Activated CD8-positive, alpha-beta T cell treated with anti-CD3 and anti-CD28 coated beads for 36 hours (primary cell): ENCODE measurements at places on chromosomes 11 and 22.
A peak's percentile ranks its signal among the peaks of the same experiment; 100 is the strongest.

- DNase-seq = no peak
Observed at GRCh38 chr11:13134886-13135285, 125.8 kb downstream of the RASSF10 start.

- no peak for DNase-seq
Observed at GRCh38 chr22:27952091-27952490, 33.0 kb upstream of the PITPNB start.

DNA sequence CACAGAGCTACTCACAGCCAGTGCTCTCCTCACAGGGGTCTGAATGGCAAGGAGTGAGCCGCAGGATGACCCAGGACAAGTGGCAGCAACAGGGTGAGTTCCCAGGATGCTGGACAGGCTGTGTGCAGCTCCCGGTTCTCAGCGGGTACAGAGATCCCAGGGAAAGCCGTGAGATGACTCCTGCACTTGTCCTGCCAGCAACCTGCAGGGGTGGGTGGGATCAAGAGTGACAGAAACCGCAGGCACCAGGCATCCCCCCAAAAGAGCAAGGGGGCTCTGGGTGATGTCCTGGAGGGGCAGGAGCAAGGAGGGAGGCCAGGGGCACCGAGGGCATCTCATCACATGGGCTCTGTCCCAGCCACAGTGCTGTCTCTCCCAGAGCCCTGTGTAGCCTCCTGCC lies 15.9 kb upstream of the PRODH start:
- DNase-seq = no peak

DNA sequence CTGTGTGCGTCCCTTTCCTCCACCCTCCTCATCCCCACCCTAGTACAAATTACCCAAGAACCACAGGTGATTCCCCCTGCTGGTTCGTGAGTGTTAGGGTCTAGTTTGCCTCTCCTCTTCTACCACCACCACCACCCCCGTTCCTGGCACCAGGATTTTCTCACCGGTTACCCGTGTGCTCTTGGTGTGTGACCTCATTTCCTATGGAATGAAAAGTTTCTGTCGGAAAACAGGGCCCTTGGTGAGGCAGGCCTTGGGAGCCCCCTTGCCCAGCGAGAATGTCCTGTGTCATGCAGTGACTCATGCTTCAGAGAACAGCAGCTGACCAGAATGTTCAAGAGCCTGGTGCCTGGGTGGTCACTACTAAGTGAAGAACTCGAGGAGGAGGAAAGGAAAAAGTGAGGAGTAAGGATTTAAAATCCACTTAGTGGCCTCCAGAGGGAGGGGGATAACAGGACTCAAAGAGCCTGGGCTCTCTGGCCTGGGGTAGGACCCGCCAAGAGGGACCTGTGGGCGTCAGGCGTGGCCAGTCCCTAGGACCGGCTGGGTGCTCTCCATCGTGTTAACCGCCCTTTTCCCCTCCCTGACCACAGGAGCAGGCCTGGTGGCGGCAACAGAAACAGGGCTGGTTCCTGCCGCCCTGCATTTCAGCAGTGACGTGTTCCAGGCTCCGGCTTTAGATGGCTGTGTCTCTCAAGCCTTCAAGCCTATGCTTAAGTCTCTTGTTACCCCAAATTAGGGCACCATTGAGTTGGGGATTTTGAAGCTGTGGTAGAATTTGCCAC lies 30.2 kb downstream of the C22orf31 start:
- DNase-seq = peak; percentile 36

DNA sequence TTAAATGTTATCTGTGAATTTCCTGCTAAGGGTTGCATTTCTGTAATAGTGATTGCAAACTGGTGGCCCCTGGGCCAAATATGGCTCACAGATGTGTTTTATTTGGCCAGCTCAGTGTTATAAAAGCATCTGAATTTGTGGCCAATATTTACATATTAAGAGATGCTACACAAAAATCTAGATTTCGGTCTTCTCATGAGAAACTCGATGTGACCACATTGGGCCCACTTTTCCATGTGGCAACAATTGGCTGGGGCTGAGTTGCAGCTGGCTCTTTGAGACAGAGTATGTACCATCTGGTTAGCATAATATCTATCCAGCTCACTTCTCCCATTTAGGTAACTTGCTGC lies 244.5 kb upstream of the POU2AF2 start:
- no peak for DNase-seq

- DNase-seq = no peak
Observed at GRCh38 chr11:9040410-9040809, 36.6 kb upstream of the NRIP3 start.

DNA sequence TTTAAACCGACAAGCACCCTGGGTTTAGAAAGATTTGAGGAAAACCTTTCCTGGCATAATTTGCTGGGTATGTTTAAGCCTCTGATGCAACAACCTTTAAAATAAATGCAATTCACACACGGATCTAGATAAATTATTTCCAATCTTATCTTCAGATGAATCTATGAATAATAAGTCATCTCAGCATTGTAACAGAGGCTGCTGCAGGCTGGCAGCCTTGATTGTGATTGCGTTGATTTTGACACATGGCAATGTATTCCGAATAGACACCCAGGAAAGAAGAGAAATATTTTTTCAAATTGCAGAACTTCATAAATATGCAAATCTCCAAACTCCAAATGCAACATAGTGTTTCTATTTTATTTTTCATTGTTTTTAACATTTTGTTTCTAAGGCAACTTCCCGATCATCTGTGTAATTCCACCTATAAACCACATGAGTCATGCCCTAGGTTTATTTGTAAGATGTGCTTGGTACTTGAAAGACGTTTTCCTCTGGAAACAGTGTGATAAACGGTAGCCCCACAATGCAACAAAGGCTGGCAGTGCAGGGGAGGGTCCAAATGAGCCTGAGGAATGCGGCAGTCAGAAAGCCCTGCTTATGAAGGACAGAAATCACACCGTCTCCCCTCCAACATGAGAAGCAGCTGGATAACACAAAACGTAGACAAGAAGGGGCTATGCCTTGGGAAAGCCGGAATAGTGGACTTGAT lies 359.0 kb downstream of the BRD1 start:
- DNase-seq = no peak

DNA sequence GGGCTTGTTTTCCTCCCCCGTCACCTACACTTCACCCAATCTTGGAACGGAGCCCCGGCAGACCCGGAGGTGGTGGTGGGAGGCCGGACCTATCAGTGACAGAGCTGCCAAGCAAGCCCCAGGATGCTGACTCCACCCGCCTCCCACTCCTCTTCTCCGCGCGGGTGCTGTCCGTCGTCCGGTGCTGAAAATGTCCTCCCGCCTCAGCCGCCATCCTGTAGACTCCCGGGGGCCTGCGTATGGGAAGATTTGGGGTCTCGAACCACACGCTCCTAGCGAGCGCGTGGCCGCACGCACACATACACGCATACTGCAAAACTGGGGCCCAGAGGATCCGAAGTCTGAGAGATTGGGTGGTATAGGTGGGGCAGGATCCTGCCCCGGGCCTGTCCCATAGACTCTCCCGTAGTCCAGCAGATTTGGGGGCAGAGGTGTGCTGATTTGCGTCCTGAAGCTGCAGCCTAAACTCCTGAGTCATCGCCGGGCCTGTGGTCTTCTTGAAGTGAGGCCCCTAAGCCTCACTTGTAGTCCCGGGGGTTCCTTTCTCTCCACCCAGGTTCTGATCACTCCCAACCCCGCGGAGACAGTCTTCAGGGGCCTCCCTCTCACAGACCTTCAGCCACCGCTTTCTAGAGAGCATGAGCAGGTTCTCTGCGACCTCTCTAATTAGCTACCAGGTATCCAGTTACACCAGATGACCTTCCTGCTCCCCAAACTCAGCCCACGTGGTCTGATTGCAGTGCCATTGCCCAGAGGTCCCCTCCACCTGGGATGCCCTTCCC lies 796 bp upstream of the YIF1A start:
- DNase-seq = peak; percentile 91

DNA sequence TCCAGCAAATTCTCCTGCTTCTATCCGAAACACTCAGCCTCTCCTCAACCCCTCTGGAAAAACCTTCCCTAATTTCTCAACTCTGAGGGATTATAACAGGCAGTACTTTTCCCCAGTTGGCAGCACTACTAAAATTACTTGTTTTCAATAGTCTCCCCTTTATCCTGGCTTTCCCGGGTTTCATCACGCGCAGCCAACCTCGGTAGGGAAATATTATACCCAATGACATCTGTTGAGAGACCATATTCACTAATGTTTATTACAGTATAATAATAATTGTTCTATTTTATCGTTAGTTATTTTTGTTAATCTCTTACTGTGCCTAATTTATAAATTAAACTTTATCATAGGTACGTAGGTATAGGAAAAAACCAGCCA lies 330 bp upstream of the POLD3 start:
- no peak for DNase-seq
